HS-27A (cell line): ENCODE measurements at places on chromosomes 1 and 21.

DNA sequence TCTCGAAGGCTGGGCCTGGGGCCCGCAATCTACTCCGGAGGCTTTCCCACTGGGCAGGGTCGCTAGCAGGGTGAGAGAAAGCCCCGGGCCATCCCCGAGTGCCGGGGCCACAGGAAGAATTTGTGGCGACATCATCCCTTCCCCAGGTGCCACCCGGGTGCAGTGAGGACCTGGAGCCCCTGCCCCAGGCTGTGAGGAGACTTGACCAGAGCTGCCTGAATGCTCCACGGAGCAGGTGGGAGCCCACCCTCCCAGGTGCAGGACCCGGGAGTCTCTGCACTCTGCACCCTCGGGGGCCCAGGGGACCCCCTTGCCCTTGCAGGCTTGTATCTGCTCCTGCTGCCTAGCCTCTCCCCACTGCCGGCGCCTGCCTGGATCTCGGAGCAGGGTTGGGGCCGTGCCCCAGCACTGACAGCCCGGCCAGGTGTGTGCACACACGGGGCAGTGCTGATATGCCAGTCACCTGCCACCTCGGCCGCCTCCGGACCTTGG is 67.5 kb upstream of the RGS7 start:
- DNase-seq = no peak

DNA sequence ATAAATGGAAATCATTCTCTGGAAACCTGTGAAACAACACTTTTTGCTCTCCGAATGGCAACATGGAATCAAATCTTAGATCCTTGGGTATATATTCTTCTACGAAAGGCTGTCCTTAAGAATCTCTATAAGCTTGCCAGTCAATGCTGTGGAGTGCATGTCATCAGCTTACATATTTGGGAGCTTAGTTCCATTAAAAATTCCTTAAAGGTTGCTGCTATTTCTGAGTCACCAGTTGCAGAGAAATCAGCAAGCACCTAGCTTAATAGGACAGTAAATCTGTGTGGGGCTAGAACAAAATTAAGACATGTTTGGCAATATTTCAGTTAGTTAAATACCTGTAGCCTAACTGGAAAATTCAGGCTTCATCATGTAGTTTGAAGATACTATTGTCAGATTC is 45.7 kb downstream of the PTGFR start:
- DNase-seq = peak; percentile 59

DNA sequence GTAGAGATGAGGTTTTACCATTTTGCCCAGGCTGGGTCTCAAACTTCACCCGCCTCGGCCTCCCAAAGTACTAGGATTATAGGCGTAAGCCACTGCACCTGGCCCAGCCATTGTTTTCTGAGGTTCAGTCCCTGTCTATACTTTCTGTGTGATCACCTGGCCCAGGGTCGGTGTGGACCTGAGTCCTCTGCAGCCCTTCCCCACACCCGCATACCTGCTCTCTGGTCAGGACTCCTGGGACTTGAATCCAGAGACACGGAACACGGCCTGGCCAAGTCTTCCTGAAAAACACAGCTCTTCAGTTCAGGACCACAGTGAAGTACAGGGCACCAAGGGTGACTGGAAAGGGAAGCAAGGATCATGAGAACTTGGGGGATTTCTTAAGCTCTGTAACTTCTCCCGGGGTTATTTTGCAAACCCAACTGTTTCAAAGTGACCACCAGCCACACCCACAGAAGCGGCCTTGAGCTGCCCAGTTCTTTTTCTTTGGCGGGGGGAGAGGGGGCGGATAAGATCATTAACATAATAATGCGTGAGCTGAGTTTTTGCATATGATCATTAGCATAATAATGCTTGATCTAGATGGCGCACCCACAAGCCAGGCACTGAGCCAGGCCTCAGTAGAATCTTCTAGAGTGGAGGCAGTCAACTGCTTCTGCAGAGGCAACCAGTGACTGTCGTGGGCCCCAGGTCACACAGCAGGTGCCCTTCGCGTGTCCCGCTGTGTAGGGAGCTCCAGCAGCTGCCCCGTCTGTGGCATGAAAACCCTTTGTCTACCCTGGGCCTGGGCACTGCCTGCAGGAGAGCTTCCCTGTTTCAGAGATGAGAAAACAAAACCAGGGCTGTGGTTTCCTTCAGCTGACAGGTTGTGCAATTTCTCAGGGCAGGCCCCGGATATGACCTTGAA is 1.7 kb upstream of the NADK start:
- DNase-seq = no peak

DNA sequence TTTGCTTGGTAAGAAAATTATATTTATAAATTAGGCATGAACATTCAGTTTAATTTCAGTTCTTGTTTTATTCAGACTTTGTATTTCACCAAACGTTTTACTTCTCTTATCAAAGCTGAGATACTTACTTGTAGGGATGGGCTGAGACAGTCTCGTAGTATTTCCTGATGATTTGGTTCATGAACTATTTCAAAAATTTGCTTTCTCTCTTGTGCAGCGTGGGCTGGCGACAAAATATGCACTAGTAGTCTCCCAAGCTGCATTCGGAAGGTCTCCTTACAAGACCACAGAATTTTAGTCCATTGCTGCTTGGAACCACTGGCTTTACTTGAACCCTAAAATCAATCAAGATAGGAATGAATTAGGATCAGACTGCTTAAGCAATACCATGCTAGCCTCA is 91.7 kb upstream of the GNG4 start:
- peak; percentile 72 for DNase-seq

DNA sequence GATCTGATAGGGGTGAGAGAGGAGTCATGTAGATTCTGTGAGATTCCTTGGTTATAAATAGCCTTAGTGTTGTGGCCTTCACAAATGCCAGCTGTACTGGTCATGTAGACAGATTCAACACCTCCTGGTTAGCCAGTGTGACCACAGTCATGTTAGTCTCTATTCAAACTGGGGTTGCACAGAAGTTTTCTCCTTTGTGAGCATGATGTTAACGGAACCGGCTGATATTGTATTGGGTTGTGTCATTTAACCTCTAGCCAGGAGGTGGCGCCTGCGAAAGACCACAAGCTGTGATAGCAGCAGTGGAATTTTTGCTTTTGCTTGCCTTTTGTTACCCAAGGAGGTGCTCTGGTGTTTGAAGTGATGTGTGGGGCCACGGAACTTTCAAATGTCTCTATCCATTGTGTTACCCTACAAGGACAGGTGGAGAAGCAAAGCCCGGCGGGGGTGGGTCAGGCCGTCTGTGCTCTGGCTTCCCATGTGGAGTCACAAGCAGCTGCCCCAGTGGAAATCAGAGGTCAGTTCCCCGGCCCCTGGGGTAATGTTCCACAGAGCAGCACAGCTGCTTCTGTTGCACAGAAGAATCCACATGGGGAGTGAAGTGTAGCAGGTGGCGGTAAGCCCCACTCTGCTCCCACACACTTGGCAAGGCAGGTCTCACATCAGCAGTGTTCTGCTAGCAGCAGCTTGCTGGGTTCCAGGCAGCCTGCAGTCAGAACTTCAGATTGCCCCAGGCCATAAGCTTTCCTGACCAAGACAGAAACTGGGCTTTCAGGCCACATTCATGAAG is 112.6 kb downstream of the ADAMTS1 start:
- peak; percentile 30 for DNase-seq

- no peak for DNase-seq
Observed at GRCh38 chr1:18079941-18080735, 27.5 kb upstream of the IGSF21 start.
